ENCODE measurements at places on chromosomes 5 and 9. TPM values are rescaled to one million over a fixed set of nuclear protein-coding genes. Genes with fewer than 3 reads are reported as not detected.

GRCh38 chr9:125262294-125262991, 817 bp downstream of the GAPVD1 start:
- no peaks in the 10 kb centered on the region for H3K36me3 ChIP-seq
- H3K27ac ChIP-seq, result peak overlapping the region; percentile 82
- H3K27me3 ChIP-seq, result no peaks in the 10 kb centered on the region
- DNase-seq, result no peak
- H3K4me3 ChIP-seq, result peak overlapping the region; percentile 76

Gene GFI1B
- total RNA-seq, result not detected

DNA sequence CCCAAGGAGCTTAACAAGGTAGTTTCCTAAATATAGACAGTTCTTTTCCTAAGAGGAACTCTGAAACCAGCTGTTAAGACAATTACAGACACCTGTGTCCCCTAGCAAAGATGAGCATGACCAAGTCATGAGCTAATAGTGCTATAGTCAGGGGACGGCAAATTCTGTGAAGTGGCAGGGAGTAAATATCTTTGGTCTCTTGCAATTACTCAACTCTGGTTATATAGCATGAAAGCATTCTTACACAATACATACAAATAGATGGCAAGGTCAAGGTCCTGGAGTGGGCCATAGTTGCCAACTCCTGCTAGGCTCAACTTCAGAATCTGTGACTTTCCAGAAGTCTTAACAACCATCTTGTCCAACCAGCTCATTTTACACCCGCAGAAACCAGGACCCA, 103.7 kb downstream of the RFK start:
- no peaks in the 10 kb centered on the region for H3K4me1 ChIP-seq
- no peaks in the 10 kb centered on the region for H3K27me3 ChIP-seq
- no peaks in the 10 kb centered on the region for H3K36me3 ChIP-seq
- DNase-seq, result no peak

DNA sequence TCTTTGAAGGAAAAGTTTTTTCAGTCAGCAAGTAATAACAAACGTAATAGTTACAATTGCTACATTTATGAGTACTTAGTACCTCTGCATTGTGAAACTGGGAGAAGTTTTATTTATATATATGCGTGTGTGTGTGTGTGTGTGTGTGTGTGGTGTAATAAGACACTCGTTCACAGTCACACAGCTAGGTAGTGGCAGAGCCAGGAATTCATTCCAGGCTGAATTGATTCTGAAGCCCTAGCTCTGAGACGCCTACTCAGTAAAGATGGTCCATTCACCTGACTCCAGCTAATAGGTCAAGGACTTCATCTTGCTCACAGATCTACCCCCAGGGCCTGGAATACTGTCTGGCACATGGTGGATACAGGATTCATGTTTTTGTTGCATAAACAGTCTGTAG, 13.6 kb upstream of the CAST start:
- DNase-seq, result no peak
- no peak overlapping the region for H3K27ac ChIP-seq
- no peak overlapping the region for H3K4me3 ChIP-seq

Gene IL13
- not detected for total RNA-seq

GRCh38 chr5:122727112-122727541, 47.8 kb upstream of the SNX2 start:
- H3K36me3 ChIP-seq, result no peaks in the 10 kb centered on the region
- no peak overlapping the region for H3K27ac ChIP-seq
- DNase-seq, result no peak
- no peaks in the 10 kb centered on the region for H3K27me3 ChIP-seq
- no peak overlapping the region for H3K4me3 ChIP-seq

Gene PCDHB6
- total RNA-seq, result 1.2 TPM

GRCh38 chr9:109450346-109450745, 47.8 kb downstream of the PTPN3 start:
- H3K4me3 ChIP-seq, result no peak overlapping the region
- H3K27me3 ChIP-seq, result no peaks in the 10 kb centered on the region
- H3K27ac ChIP-seq, result no peak overlapping the region
- H3K36me3 ChIP-seq, result no peaks in the 10 kb centered on the region
- no peaks in the 10 kb centered on the region for H3K4me1 ChIP-seq
- DNase-seq, result no peak

GRCh38 chr9:13089666-13090065, 189.8 kb downstream of the MPDZ start:
- H3K27me3 ChIP-seq, result no peaks in the 10 kb centered on the region
- peaks cover 4% of the 10 kb centered on the region for H3K4me1 ChIP-seq
- H3K36me3 ChIP-seq, result no peaks in the 10 kb centered on the region
- no peak overlapping the region for H3K27ac ChIP-seq
- DNase-seq, result no peak

Gene ARID3C
- 0.35 TPM for total RNA-seq

- no peaks in the 10 kb centered on the region for H3K27me3 ChIP-seq
- no peaks in the 10 kb centered on the region for H3K4me1 ChIP-seq
- no peak overlapping the region for H3K4me3 ChIP-seq
- no peak overlapping the region for H3K27ac ChIP-seq
- DNase-seq, result no peak
- no peaks in the 10 kb centered on the region for H3K36me3 ChIP-seq
These were observed 398.2 kb downstream of the NFIB start for GRCh38 chr9:13915591-13916301.

DNA sequence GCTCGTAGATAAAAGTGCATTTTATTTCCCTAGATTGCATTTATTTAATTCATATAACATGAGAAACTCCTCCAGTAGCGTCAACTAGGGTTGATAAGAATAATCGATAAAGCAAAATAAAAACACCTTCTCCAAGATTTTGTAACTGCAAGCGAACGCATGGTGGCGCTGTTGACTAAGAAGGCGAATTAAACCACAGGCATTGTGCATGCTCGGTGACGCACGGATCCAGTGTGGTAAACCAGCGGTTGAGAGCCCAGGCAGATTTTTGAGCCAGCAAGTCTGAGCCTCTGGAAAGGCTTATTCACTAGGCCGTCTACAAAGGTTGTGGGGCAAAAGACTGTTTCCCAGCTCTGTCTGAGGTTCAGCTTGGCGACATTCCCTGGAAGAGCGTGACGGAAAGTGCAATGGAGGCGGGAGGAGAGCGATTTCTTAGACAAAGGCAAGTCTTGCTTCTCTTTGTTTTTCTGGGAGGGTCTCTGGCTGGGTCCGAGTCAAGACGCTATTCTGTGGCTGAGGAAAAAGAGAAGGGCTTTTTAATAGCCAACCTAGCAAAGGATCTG, at the start of gene PCDHB3:
Gene PCDHB3 (plus strand): TSS at position 231 of the 563 bp plus-strand sequence. CDS start 177 bp downstream, at position 408.
- H3K4me1 ChIP-seq, result no peaks in the 10 kb centered on the region
- no peak within 1 kb of the TSS for H3K27ac ChIP-seq
- H3K4me3 ChIP-seq, result no peak within 1 kb of the TSS
- DNase-seq, result no peak

DNA sequence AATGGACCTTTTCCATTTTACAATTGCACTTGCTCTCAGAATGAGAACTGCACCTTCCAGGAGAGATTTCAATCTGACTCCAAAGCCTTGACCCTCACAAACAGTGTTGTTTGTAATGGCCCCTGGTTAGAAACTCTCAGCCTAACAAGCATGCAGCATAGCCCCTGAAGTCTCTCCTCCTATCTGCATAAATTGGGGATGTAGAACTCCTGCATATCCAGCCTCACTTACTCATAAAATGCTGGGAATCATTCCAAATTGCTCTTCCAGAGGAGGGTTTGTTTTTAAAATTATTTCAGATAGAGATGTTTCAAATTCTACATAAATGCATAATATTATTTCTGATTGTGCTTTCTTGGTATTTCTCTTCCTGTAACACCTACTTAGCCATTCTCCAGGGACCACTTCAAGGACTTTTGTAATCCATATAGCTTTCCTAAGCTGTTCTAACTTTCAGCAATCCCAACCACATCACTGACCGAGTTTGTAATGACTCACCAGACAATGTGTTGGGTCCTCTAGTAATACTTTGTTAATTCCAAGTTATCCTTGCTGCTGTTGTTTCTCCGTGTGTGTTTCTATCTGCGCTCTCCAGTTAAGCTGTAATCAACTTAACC, 143.8 kb upstream of the CCDC152 start:
- H3K27ac ChIP-seq, result no peak overlapping the region
- DNase-seq, result no peak
- no peak overlapping the region for H3K4me3 ChIP-seq
- no peaks in the 10 kb centered on the region for H3K36me3 ChIP-seq
- no peaks in the 10 kb centered on the region for H3K27me3 ChIP-seq

Gene RETREG1
- total RNA-seq, result 12.5 TPM

- no peak for DNase-seq
- H3K36me3 ChIP-seq, result no peaks in the 10 kb centered on the region
- H3K4me1 ChIP-seq, result no peaks in the 10 kb centered on the region
- H3K4me3 ChIP-seq, result no peak overlapping the region
- no peak overlapping the region for H3K27ac ChIP-seq
These were observed 13.9 kb upstream of the HABP4 start for GRCh38 chr9:96436063-96436455.

DNA sequence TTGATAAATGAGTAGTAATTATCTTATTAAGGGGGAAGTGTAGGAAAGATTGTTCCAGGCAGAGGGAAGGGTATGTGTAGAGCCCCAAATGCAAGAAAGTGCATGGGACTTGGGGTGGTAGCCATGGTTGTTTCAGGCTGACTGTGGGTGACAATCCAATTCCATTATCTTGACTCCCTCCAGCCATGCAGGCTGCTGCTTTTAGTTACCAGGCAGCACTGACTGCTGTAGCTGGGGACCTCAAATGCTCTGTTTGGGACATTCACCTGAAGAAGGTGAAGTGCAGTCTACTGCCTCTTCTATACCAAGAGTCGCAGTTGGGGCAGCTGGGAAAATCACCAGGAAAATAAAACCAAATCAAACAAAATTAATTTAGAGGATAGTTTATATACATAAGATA, 102.4 kb upstream of the NR3C1 start:
- H3K36me3 ChIP-seq, result no peaks in the 10 kb centered on the region
- no peaks in the 10 kb centered on the region for H3K27me3 ChIP-seq
- no peaks in the 10 kb centered on the region for H3K4me1 ChIP-seq
- no peak overlapping the region for H3K27ac ChIP-seq
- H3K4me3 ChIP-seq, result no peak overlapping the region
- no peak for DNase-seq

GRCh38 chr9:20662156-20662555, 21.9 kb upstream of the FOCAD start:
- no peak for DNase-seq
- no peaks in the 10 kb centered on the region for H3K4me1 ChIP-seq

DNA sequence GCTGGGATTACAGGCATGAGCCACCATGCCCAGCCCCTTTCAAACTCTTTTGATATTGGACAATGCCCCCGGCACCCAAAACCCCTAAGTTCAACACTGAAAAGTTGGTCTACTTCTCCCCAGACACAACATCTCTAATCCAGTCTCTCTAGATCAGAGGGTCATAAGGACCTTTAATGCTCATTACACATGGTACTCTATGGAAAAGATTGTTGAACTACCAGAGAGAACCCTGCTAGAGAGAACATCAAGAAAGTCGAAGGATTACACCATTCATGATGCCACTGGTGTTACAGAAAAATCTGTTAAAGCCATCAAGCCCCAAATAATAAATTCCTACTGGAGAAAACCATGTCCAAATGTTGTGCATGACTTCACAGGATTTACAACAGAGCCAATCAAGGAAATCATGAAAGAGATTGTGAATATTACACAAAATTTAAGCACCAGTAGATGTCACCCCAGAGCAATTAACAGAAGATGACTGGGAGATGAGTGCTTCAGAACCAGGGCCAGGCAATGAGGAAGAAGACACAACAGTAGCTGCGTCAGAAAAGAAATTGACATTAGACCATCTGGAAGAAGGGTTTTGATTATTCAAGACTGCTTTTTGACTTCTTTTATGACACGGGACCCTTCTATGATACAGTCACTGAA, 28.3 kb upstream of the NIPAL4 start:
- no peaks in the 10 kb centered on the region for H3K4me1 ChIP-seq
- no peaks in the 10 kb centered on the region for H3K36me3 ChIP-seq
- no peak overlapping the region for H3K4me3 ChIP-seq
- H3K27ac ChIP-seq, result no peak overlapping the region
- H3K27me3 ChIP-seq, result no peaks in the 10 kb centered on the region

DNA sequence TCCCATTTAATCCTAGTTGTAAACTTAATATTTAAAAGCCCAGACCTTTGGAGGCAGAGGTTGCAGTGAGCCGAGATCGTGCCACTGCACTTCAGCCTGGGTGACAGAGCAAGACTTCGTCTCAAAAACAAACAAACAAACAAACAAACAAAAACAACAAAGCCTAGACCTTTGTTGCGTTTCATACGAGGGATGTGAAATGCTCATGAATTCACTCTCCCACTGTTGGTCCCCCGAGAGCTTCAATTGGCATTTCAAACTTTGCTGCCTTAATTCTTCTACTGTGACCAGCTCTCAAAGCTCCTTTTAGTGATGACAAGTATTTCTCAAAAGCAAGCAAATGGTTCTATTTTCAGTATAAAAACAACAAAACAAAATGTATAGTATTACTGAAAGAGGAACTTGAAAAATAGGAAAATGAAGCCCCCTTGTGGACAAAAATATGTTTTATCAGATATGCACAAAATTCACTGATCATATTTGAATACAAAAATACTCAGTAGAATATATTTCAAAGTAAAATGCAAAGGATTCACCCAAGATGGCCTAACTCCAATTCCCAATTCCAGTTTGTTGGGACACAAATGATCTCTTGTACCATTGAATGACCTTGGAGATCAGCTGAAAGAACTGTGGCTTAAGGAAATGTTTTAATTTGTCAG, 140.4 kb downstream of the ESM1 start:
- H3K4me1 ChIP-seq, result no peaks in the 10 kb centered on the region
- peak overlapping the region; percentile 52 for H3K27ac ChIP-seq
- H3K4me3 ChIP-seq, result no peak overlapping the region
- DNase-seq, result no peak
- H3K36me3 ChIP-seq, result no peaks in the 10 kb centered on the region

Gene AQP7
- total RNA-seq, result 2.1 TPM

DNA sequence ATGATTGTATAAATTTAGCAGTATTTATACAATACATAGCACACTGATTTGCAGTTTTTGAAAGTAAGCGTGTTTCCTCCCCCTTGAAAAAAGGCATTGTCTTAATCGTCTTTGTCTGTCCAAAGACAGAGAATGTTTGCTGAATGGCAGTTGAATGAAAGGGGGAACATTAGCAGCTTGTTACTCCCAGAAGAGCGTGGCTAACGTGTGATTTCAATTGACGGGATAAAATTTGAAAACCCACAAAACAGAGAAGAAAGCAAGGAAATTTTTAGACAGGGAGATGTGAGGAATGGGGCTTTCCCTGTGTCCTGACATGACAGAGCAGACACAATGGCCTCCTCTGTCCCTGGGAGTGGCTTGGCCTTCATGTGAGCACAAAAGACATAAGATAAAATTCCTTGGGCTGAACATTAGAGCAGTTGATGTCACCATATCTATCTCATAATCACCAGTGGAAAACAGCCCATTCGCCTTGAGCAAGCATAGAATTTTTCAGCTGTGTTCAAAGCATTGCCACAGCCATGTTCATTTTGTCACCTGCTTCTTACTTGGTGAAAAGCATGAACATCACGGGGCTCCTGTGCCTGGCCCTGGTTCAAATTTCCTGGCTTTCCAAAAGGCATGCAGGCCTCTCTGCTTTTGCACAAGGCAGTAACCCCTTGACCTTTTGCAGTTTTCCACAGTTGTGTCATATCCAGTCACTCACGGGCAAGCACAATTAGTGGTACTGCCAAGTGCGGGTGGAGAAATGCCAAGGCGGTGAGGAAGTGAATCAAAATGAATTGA, 126.9 kb downstream of the TLE1 start:
- H3K27me3 ChIP-seq, result no peaks in the 10 kb centered on the region
- no peak overlapping the region for H3K27ac ChIP-seq
- no peak overlapping the region for H3K4me3 ChIP-seq
- H3K4me1 ChIP-seq, result no peaks in the 10 kb centered on the region

Data from uterus (tissue), 4 donors.